ENCODE measurements at places on chromosomes 7 and 10. TPM values are rescaled to one million over a fixed set of nuclear protein-coding genes. Genes with fewer than 3 reads are reported as not detected.

DNA sequence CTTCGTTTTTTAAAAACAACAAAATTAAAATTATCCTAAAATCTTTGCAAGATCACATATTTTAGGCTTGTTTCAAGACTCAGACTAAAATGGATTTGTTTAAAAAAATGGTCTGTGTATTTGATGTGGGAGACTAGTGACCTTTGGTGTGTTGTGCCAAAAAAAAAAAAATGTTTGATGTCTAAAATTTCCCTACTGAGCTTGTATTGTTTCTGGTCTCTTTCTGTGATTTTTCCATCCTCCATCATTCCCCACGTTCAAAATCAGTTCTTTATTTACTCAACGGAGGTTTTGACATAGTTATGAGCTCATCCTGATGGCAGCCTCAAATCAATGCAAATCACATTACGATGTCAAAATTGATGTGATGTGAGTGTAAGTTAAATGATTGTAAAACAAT lies 326.2 kb downstream of the RNLS start:
- DNase-seq = no peak

GRCh38 chr7:39557222-39557621 lies 9.0 kb upstream of the YAE1 start:
- no peak for DNase-seq

DNA sequence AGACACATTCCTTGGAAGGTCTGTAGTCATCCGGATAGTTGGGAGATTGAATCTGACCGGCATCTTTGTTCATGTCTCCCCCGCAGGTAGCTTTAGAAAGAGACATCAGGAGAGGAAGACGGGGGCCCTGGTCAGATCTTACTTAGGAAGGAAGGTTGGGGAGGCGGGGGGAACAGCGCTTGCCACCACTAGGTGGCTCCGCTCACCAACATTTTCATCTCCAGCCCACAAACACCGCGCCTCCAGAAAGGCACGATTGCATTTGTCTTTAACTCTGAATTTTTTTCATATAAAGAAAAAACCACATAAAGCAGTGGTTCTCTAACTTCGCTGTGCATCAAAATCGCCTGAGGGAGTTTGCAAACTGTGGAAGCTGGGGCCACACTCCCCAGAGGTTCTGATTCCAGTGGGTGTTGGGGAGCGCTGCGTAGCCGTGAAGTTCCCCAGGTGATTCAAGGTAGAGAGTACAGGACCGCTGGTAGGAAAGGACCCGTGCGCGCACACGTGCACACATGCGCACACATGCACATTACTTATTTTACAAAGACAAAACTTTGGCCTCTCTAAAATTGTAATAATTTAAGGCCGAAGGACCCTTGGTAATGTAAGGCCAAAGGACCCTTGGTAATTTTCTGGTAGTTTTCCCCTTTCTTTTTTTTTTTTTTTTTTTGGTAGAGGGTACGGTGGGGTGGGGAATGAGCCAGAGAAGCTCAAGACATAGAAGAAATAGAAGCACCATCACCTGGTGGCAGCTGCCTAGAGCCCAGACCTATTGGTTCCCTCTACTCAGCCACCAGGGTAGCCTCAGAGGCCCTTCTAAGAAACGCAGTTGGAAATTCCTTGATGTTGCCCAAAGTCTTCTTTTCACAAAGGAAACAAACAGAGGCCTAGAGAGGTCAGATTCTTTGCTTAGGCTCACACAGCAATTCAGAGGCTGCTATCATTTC lies 37.4 kb upstream of the OPALIN start:
- DNase-seq = peak; percentile 87

- DNase-seq = peak; percentile 19
Measured at GRCh38 chr10:89419548-89419947, 5.2 kb downstream of the IFIT5 start.

DNA sequence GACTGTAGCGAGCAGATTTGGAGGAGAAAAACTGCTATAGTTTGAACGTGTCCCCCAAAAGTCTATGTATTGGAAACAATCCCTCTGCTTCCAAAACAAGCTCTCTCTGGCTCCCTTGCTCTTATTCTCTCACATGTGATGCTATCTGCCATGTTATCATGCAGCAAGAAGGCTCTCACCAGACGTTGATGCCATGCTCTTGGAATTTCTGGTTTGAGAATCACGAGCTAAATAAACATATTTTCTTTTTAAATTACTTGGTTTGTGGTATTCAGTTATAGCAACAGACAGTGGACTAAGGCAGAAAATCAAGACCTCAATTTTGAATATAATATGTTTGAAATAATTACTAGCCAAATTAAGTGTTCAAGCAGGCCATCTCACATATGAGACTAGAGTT lies 17.5 kb upstream of the GNAT3 start:
- no peak for DNase-seq

- no peak for DNase-seq
Measured at GRCh38 chr10:124642088-124642710, 102.0 kb downstream of the FAM53B start.

NUTM2E gene
- 0.37 TPM for total RNA-seq

CTAGE4 gene
- total RNA-seq = 5.8 TPM

- DNase-seq = no peak
Measured at GRCh38 chr7:118330388-118330787, 105.9 kb downstream of the ANKRD7 start.

GRCh38 chr10:14349081-14349480 lies 18.4 kb upstream of the FRMD4A start:
- DNase-seq = no peak

GRCh38 chr7:131320603-131321002 lies 7.1 kb upstream of the MKLN1 start:
- no peak for DNase-seq

DNA sequence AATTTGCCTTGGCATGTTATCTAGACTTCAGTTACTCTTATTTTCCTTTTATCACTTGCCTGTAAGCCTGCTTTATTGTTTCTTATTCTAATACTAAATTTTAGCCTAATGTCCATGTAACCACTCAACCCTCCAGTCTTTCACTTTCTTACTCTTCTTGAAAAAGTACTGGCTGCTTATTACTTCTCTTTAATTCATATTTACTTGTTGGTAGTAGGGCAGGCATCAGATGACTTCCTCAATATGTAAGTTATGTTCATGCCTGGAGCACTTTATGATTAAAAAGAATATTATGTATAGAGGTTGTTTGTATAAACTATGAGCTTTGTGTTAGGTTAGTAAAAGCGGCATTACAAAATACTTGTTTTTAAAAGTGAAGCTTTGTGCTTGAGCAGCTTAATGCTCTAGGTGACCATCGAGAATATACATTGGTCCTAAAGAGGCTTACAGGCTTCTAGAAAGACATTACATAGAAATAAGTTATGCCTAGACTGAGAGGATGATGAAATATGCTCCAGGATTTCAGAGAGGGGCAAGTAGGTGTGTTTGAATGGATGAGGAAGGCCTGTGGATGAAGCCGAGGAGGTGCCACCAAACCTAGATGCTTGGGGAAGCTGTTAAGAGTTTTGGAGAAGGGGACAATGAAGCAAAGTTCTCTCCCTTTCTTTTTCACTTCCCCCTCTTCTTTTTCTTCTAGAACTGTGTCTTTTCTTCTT lies 207.1 kb upstream of the HDAC9 start:
- DNase-seq = no peak

DNA sequence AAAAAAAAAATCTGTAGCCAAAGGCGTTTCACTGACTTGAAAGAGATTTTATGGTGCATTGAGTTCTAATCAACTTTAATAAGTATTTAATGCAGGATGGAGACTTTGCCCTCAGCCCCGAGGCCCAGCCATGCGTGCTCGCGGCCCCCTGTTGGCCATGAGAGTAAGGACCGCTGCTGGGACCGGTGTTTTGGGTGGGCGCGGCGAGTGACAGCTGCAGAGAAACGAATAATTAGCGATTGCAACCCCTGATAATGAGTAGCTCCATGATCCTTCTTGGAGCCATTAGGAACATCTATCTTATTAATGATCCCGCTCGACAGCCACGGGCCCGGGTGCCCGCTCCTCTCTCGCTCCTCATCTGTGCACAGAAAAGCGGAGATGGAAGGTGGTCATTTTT lies 347.4 kb downstream of the RPS24 start:
- DNase-seq = no peak

DNA sequence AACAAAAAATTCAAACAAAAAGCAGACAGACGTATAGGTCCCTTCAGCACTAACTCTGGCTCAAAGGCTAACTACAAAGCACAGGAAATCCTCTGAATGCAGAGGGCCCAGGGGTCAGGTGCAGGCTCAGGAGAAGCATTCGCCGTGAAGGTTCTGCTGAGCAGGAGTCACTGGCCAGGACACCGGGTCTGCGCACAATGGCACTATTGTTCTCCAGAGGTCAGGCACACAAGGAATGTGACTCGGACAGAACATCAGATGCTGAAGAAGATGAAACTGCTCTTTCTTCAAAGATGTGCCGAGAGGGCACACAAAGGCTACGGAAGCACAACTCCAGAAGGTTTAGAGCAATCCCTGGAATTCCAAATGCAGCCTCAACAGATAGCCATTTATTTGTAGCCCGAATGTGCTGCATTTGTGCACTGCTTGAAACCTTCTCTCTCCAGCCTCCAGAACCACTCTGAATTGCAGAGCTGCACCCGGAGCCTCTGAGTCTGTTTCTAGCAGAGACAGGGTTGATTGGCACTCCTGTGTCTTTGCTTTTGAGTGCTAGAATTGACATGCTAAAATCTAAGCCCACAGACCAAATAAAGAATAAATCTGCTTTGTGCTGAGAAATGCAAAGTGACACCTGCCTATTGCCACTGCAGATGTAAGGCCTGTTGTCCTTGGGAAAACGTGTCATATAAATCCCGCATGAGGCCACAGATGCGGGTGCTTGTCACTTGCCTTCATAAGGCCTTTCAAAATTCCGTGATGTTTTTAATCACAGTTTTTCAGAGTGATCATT lies 85.4 kb upstream of the AFAP1L2 start:
- DNase-seq = no peak
